ENCODE measurements at places on chromosomes 3 and 15. TPM values are rescaled to one million over a fixed set of nuclear protein-coding genes. Genes with fewer than 3 reads are reported as not detected.

DNA sequence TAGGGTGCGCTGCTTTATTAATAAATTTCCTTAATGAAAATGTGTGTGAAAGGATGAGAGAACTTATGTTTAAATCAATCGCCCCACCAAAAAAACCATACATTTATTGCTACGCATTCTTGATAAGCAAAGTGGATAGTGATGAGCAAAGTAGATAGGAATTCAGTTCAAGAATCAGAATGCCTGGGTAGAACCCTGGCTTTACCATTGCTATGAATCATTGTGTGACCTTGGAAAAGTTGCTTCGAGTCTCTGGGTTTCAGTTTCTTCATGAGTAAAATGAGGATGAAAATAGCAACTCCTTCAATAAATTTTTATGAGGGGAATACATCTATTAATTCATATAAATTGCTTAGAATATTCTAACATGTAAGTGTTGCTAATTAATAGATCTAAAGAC lies 2.6 kb upstream of the ALCAM start:
- no peak for DNase-seq
- H3K36me3 ChIP-seq: no peaks in the 10 kb centered on the region
- H3K27me3 ChIP-seq: no peaks in the 10 kb centered on the region
- no peaks in the 10 kb centered on the region for H3K4me1 ChIP-seq
- H3K27ac ChIP-seq: no peak overlapping the region

The IGDCC3 gene
- polyA plus RNA-seq: 0.20 TPM

The PAQR5 gene
- polyA plus RNA-seq: not detected

The TPRA1 gene
- polyA plus RNA-seq: 34.2 TPM

DNA sequence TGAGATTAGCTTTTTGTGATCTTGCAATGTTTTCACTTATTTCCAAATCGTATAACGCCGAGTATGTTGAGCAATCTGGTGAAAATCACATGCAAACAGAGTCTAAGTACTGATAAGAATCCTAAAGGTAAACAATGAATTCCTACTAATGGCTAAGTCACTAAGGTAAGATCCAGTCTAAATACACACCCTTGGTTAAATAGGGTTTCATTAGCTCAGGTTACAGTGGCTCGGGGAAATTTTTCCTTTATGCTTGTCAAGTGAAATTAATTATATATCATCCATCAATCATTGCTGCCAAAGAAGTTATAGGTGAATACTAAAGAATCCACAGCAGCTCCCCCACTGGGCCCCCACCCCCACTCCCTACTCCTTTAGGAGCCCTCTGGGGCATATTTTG lies 139.3 kb downstream of the SOX2 start:
- H3K27ac ChIP-seq: no peak overlapping the region
- H3K4me1 ChIP-seq: no peaks in the 10 kb centered on the region
- DNase-seq: no peak

- no peaks in the 10 kb centered on the region for H3K4me1 ChIP-seq
- H3K27ac ChIP-seq: no peak overlapping the region
- H3K4me3 ChIP-seq: no peak overlapping the region
These were observed 58.2 kb downstream of the KLHL6 start for GRCh38 chr3:183497313-183497712.

- H3K36me3 ChIP-seq: no peaks in the 10 kb centered on the region
- no peaks in the 10 kb centered on the region for H3K27me3 ChIP-seq
- no peaks in the 10 kb centered on the region for H3K4me1 ChIP-seq
- no peak overlapping the region for H3K27ac ChIP-seq
- DNase-seq: no peak
These were observed 383.7 kb upstream of the PPP2R3A start for GRCh38 chr3:135581806-135582205.

The SAMD7 gene
- polyA plus RNA-seq: not detected

DNA sequence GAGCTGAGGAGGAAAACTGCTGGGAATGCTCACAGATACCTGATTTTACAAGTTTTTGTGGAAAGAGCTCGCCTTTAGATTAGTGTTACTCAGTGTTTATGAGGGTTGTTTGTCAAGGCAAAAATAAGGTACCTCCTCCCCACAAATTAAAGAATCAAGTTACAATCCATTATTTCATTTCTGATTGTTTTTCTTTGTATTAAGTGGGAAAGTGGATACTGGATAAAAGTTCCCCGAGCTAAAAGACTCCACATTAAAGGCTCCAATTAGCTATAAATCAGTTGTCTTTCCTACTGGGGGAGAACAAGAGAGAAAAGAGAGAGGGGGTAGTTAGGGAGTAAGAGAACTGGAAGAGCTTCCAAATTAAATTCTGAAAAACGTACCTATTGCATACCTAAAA lies 1.9 kb downstream of the ALDH1A2 start:
- no peak overlapping the region for H3K4me3 ChIP-seq
- no peak for DNase-seq
- no peaks in the 10 kb centered on the region for H3K36me3 ChIP-seq
- no peak overlapping the region for H3K27ac ChIP-seq

GRCh38 chr3:46089237-46090011 lies 62.1 kb upstream of the XCR1 start:
- peaks cover 58% of the 10 kb centered on the region for H3K4me1 ChIP-seq
- H3K36me3 ChIP-seq: no peaks in the 10 kb centered on the region
- H3K27ac ChIP-seq: peak overlapping the region; percentile 20
- DNase-seq: peak; percentile 78
- no peak overlapping the region for H3K4me3 ChIP-seq
- no peaks in the 10 kb centered on the region for H3K27me3 ChIP-seq

The SHF gene
- polyA plus RNA-seq: 0.70 TPM

GRCh38 chr3:37499061-37499785 lies 324.8 kb upstream of the LRRFIP2 start:
- DNase-seq: no peak
- no peaks in the 10 kb centered on the region for H3K36me3 ChIP-seq
- H3K27ac ChIP-seq: no peak overlapping the region

The TGM5 gene
- polyA plus RNA-seq: 8.3 TPM

DNA sequence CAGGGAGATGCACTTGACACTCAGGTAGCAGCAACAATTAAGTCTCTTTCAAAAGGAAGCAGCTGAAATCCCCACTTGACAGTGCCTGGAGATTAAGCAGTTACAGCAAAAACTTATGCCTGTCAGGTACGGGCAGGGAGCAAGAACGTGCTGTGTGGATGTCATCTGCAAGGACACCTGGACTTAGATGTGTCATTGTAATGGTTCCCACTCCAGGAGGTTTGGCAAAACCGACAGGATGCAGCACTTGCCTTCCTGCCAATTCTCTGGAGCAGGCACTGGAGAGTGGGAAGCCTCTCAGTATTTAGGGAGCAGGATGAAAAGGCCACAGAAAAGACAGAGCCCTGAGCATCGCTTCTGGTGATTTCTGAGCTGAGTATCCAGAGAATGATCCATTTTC lies 292.4 kb downstream of the PDCD6IP start:
- no peaks in the 10 kb centered on the region for H3K36me3 ChIP-seq
- no peaks in the 10 kb centered on the region for H3K27me3 ChIP-seq
- no peaks in the 10 kb centered on the region for H3K4me1 ChIP-seq
- H3K4me3 ChIP-seq: no peak overlapping the region
- DNase-seq: no peak
- no peak overlapping the region for H3K27ac ChIP-seq

GRCh38 chr3:104178680-104179079 lies 1188.0 kb upstream of the ALCAM start:
- H3K27me3 ChIP-seq: no peaks in the 10 kb centered on the region
- no peak overlapping the region for H3K27ac ChIP-seq
- H3K4me3 ChIP-seq: no peak overlapping the region
- no peaks in the 10 kb centered on the region for H3K4me1 ChIP-seq
- H3K36me3 ChIP-seq: no peaks in the 10 kb centered on the region
- DNase-seq: no peak

DNA sequence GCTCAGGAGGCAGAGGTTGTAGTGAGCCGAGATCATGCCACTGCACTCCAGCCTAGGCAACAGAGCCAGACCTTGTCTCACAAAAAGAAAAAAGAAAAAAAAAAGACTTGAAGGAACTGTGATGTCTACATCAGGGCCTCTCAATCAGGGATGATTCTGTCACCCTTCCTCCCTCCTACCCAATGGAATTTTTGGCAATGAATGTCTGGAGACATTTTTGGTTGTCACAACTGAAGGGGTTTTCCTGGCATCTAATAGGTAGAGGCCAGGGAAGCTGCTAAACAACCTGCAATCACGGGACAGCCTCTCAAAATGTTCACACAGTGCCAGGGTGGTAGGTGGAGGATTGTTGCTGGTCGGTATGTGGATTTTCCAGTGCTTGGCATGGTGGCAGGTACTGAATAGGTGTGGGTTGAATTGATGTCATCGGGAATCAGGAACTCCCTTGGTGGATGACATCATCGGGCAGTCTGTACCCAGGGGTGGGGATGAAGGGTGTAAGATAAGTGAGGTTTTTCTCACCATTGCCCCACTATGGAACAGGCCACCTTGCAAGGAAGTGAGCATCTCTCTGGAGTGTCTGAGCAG lies 71.3 kb downstream of the MESD start:
- H3K4me1 ChIP-seq: peaks cover 5% of the 10 kb centered on the region
- H3K36me3 ChIP-seq: no peaks in the 10 kb centered on the region

GRCh38 chr3:7585052-7585451 lies 724.1 kb downstream of the GRM7 start:
- H3K27ac ChIP-seq: no peak overlapping the region
- H3K36me3 ChIP-seq: no peaks in the 10 kb centered on the region
- no peak overlapping the region for H3K4me3 ChIP-seq
- no peak for DNase-seq
- no peaks in the 10 kb centered on the region for H3K27me3 ChIP-seq

The CHRNA7 gene
- polyA plus RNA-seq: 0.15 TPM

- DNase-seq: no peak
- H3K27ac ChIP-seq: no peak overlapping the region
- H3K36me3 ChIP-seq: no peaks in the 10 kb centered on the region
- H3K27me3 ChIP-seq: no peaks in the 10 kb centered on the region
- no peaks in the 10 kb centered on the region for H3K4me1 ChIP-seq
- no peak overlapping the region for H3K4me3 ChIP-seq
These were observed 92.6 kb upstream of the ZBTB20 start for GRCh38 chr3:115239717-115240116.

GRCh38 chr3:126755866-126756265 lies 51.8 kb downstream of the CHCHD6 start:
- H3K27ac ChIP-seq: no peak overlapping the region
- no peak for DNase-seq
- H3K27me3 ChIP-seq: no peaks in the 10 kb centered on the region

The CHRD gene
- polyA plus RNA-seq: not detected

The LRRC2 gene
- polyA plus RNA-seq: not detected

- no peak overlapping the region for H3K4me3 ChIP-seq
- no peaks in the 10 kb centered on the region for H3K27me3 ChIP-seq
- H3K27ac ChIP-seq: no peak overlapping the region
These were observed 823.9 kb upstream of the CFAP20DC start for GRCh38 chr3:59873576-59874230.

DNA sequence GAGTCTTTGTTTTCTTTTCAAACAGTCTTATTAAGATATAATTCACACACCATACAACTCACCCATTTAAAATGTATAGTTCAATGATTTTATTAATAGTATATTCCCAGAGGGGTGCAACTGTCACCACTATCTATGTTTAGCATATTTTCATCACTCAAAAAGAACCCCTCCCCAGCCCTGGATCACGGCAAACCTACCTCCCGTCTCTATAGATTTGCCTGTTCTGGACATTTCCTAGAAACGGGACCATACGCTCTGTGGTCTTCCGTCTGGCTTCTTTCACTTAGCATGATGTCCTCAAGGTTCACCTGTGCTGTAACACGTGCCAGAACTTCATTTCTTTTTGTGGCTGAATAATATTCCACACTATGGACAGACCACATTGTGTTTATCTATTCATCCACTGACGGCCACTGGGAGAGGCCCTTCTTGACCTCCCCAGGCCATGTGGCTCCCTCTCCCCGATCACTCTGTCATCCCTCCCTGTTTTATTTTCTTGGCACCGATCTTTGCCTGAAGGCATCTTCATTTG lies 56.4 kb downstream of the IQSEC1 start:
- H3K36me3 ChIP-seq: peaks cover 2% of the 10 kb centered on the region
- H3K27ac ChIP-seq: peak overlapping the region; percentile 99
- peaks cover 78% of the 10 kb centered on the region for H3K4me1 ChIP-seq
- H3K4me3 ChIP-seq: peak overlapping the region; percentile 70
- no peak for DNase-seq

DNA sequence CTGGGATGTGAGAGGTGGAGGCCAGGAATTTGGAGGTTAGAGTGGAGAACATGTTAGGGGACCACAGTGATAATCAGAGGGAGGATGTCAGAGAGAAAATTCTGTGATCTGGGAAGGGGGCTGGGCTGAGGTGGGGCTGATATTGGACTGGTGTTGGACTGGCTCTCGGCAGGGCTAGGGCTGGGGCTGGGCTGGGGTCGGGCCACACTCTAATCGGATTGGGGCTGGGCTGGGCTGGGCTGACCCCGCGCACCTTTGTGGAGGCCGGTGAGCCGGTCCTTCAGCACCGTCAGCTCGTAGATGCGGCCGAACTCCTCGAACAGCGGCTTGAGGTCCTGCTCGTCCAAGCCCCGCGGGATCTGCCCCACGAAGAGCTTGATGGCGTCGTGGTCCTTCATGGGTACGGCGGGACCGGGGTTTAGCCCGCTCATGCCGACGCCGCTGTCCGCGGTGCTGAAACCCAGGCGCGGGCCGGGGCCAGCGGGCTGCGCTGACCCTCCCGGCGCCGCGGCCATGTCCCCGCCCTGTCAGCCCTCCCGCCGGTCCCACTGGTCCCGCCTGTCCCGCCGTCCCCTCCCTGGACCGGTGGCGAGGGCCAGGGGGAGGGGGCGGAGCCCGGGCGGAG lies 485 bp downstream of the CELF6 start:
- no peaks in the 10 kb centered on the region for H3K27me3 ChIP-seq
- H3K36me3 ChIP-seq: no peaks in the 10 kb centered on the region
- 0 out of 2 replicates have a peak, but pooled peaks cover 2% of the 10 kb centered on the region for H3K4me1 ChIP-seq
- no peak for DNase-seq
- no peak overlapping the region for H3K27ac ChIP-seq

GRCh38 chr15:75156326-75157215 lies 45.1 kb upstream of the C15orf39 start:
- H3K4me1 ChIP-seq: peaks cover 23% of the 10 kb centered on the region
- H3K27me3 ChIP-seq: no peaks in the 10 kb centered on the region
- no peak overlapping the region for H3K4me3 ChIP-seq
- H3K27ac ChIP-seq: no peak overlapping the region
- no peak for DNase-seq
- no peaks in the 10 kb centered on the region for H3K36me3 ChIP-seq

DNA sequence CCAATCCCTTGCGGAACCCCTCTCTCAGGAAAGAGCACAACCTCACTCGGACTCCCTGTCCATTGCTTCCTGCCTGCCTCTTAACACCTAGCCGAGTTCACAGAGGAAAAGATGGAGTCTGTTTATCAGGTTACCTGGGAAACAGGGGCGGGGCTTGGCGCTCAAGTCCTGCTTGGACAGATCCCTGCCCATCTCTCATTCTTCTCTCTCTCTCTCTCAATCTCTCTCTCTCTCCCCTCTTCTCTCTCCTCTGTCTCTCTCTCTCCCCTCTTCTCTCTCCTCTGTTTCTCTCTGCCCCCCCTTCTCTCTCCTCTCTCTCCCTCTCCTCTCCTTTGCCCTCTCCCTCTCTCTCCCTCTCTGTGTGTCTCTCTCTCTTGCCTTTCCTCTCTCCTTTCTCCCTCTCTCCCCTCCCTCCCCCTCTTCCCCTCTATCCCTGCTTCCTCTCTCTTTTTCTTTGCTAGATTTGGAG lies at the start of gene EFHB:
TSS of gene EFHB (minus strand) at position 120 of the 469 bp plus-strand sequence. CDS start 199 bp downstream, outside the sequence.
- DNase-seq: no peak
- H3K27ac ChIP-seq: no peak within 1 kb of the TSS
- H3K36me3 ChIP-seq: no peaks in the 10 kb centered on the region
- no peak within 1 kb of the TSS for H3K4me3 ChIP-seq

GRCh38 chr3:102225407-102226132 lies 209.2 kb upstream of the ZPLD1 start:
- no peak overlapping the region for H3K27ac ChIP-seq
- no peaks in the 10 kb centered on the region for H3K36me3 ChIP-seq
- H3K27me3 ChIP-seq: no peaks in the 10 kb centered on the region
- H3K4me3 ChIP-seq: no peak overlapping the region
- peaks cover 4% of the 10 kb centered on the region for H3K4me1 ChIP-seq

The NPAP1 gene
- not detected for polyA plus RNA-seq

The CCDC54 gene
- polyA plus RNA-seq: not detected

All from GM12878 (cell line).